ENCODE measurements at places on chromosomes 6 and 20.

DNA sequence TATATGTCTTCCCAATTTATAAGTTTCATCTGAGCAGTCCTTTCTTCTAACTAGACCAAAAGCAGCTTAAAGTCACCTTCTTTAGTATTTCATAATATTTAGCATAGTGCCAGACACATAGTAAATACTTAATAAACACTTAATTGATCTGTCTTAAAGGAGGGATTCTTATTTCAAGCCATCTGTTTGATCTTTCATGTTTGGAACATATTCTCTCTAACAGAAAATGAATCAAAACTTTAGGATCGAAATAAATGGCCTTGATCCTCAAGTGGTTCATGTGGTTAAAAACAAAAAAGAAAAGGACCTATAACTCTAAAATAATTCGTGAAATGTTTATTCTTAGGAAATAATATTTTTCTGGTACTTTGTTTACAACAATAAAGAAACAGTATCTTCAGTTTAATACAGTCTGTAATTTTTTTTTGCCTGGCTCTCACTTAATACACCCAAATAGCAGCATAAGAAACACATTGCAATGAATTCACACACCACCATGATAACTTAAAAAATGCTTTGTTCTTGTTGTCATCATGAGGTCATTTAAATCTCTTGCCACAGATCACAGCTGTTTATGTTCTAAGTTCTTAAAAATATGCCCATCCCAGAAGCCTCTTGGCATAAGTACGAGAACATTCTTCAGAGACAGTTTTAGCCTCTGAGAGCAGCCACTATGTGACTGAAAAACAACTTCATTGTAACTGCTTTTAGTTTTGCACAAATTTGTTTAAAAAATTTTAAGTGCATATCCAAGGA lies 48.1 kb downstream of the ESF1 start:
- no peak for DNase-seq

DNA sequence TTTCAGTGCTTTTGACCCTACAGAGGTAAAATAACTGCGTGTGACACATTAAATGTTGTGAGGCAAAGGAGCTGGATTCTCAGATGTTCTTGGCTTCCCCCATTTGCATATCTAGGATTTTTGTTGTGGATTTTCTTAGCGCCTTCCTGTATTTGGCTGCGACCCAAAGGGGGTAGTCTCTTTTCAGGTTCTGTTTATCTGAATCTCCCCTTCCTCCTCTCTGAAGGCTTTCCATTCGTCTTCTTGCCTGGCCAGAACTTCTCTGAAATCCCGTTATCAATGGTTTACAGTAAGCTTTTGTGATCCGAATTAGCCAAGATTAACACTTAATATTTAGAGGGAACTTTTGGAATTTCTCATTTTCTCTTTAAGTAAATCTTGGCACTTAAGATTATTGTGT lies 60.8 kb downstream of the ADGRB3 start:
- DNase-seq: no peak

DNA sequence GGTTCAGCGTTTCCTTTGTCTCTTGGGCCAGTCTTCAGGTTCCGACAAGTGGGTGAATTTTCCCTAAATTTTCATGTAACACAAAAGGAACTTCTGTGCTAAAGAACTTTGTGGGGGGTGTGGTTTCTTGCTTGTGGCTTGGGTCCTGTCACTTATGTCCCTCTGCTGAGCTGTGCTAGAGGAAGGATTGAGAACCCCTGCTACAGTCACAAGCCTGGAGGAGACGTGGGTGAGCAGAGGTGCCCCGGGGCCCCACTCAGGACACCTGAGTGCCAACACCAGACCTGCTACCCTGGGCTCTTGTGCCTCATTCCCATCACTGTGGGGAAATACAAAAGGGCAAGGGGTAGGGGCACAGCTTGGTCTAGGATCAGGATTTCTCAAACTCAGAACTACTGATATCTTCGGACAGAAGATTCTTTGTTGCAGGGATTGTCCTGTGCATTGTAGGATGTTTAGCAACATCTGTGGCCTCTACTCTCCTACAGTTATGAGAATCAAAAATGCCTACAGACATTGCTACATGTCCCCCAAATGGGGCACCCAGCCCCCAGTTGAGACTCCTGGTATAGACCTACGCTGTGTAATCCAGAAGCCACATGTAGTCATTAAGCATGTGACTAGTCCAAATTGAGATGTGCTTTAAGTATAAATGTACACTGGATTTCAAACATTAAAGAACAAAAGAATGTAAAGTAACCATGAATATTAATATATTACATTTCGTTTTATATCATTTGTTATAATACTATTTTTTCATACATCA lies 128.7 kb downstream of the LY86 start:
- no peak for DNase-seq

- DNase-seq: no peak
Observed at GRCh38 chr6:4687656-4687988, 88.6 kb upstream of the CDYL start.

DNA sequence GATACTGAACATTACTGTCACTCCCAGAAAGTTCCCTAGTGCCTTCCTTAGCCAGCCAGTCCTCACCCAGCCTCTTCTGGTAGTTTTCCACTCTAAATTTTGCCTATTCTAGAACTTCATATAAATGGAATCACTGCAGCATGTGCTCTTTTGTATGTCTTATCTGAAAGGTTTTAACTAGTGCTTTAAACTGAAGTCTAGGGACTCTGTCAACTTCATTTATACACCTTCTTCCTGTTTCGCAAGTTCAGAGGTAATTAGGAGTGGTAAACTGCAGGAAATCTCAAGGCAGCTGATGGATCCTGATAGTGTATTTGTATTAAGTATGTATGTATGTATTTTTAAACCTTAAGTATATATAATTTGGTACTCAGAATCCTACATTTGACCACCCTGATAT lies 94.3 kb downstream of the TCP11 start:
- no peak for DNase-seq

- no peak for DNase-seq
Observed at GRCh38 chr6:40399888-40400457, 187.2 kb downstream of the LRFN2 start.

- DNase-seq: no peak
Observed at GRCh38 chr6:150093397-150093796, 24.5 kb upstream of the ULBP3 start.

DNA sequence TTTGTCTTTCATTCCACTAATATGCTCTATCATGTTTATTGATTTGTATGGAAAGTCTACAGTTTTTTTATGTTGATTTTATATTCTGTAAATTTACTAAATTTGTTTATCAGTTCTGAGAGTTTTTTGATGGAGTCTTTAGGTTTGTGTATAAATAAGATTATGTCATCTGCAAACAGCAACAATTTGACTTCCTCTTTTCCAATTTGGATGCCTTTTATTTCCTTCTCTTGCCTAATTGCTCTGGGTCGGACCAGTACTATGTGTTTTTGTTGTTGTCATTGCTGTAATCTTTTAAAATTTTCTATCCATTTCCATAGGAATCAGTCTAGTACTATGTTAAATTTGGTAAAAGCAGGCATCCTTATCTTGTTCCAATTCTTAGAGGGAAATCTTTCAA lies 31.5 kb upstream of the POLR1H start:
- no peak for DNase-seq

GRCh38 chr6:121666814-121667213 lies 231.4 kb downstream of the GJA1 start:
- no peak for DNase-seq

- no peak for DNase-seq
Observed at GRCh38 chr6:140275725-140276124, 901.3 kb upstream of the CITED2 start.

DNA sequence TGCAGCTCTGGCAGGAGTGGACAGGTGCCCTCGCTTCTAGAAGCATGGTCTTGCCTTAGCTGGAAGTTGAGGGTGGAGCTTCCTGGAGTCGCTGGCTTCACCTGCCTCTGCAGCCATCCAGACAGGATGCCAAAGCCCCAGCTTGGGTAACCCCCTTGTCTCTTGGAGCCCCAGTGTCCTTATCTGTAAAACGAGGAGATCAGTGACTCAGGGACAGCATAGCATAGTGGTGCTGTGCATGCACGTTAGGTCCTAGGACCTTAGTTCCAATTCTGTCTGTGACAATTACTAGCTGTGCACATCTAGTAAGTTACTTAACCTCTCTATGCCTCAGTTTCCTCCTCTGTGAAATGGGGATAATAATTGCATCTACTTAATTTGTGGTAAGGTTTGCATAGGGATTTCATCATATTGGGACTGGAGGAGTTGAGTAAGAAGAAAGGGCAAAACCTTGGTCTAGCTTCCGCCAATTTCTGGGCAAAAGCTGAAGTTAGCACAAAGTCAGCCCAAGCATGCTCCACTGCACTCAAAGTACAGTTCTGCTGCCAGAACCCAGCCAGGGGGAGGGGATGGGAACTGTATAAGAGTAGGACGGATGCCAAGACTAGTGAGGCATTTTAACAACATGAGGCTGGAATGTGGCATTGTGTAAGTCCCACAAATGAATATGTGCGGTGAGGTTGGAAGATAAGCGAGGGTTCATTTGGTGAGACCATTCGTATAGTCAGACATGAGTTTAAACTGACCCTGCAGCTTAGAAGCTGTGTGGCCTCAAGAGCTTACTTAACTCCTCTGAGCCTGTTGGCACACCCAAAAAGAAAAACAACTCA lies 24.5 kb downstream of the TOX2 start:
- DNase-seq: no peak

DNA sequence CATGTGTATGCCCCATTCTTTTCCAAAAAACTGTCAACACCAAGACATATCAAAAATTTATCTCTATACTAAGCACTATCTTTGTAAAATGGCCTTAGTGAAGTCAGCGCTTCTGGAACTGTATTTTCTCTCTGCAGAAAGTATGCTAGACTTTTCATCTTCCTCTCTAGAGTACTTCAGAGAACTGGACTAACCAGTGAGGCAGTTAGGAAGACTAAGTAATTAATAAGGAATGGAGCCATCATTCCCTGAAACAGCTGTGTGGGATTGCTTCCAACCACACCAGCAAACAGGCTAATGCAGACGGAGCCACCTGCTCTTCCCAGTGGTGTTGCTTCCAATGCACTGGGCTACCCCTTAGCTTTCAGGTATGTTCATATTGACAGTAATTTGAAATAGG lies 169.1 kb upstream of the FUT9 start:
- DNase-seq: no peak

GRCh38 chr20:24451428-24451827 lies 18.0 kb upstream of the SYNDIG1 start:
- DNase-seq: no peak

GRCh38 chr6:129575378-129576118 lies 134.4 kb downstream of the ARHGAP18 start:
- no peak for DNase-seq

GRCh38 chr6:109893606-109894005 lies 84.5 kb upstream of the GPR6 start:
- DNase-seq: no peak
